Right cardiac atrium (tissue), 5 donors: ENCODE measurements at places on chromosomes 7 and 10.

DNA sequence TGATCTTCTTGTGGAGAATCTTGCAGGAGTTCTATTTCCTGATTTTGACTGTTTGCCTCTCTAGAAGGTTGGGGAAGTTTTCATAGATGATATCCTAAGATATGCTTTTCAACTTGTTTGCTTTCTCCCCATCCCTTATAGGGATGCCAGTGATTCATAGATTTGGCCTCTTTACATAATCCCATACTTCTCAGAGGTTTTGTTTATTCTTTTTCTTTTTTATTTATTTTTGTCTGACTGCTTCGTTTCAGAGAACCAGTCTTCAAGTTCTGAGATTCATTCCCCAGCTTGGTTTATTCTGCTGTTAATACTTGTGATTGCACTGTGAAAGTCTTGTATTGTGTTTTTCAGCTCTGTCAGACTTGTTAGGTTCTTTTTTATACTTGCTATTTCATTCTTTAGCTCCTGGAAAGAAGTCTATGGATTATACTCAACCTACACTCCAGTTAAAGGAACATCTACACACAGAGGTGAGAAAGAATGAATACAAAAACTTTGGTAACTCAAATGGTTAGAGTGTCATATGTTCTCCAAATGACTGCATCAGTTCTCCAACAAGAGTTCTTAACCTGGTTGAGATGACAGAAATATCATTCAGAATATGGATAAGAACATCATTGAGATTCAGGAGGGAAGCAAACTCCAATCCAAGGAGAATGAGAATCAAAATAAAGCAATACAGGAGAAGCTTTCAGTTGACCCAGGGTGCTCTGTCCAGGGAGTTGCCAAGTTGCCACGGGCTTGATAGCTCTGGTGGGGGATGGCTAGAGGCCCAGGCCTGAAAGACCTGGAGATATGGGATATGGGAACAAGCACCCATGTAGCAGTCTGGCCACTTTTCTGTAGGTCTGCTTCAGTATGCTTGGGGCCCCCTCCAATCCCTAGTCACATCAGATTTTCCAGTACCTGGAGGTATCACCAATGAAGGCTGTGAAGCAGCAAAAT, 150.3 kb downstream of the AHR start:
- no peak for DNase-seq

GRCh38 chr10:130015075-130015695, 51.1 kb upstream of the EBF3 start:
- DNase-seq: no peak

DNA sequence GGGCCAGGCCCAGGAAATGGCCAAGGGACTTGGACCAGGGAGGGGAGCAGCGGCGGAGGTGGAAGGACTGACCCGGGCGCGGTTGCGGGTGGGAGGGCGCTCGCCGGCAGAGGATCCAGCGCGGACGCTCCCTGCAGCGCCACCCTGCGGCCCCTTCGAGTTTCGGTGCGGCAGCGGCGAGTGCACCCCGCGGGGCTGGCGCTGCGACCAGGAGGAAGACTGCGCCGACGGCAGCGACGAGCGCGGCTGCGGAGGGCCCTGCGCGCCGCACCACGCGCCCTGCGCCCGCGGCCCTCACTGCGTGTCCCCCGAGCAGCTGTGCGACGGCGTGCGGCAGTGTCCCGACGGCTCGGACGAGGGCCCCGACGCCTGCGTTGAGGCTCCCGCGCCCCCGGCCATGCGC, 16.8 kb upstream of the ZNF467 start:
- DNase-seq: peak; percentile 84

GRCh38 chr7:92988941-92989545, 128.7 kb downstream of the SAMD9 start:
- DNase-seq: no peak
